ENCODE measurements at places on chromosomes 4 and X. TPM values are rescaled to one million over a fixed set of nuclear protein-coding genes. Genes with fewer than 3 reads are reported as not detected.

The KIF4A gene
- 19.1 TPM for total RNA-seq

The IL15 gene
- 0.78 TPM for total RNA-seq

The RAB39B gene
- total RNA-seq: 0.03 TPM

The ITIH6 gene
- not detected for total RNA-seq

Measured in foreskin keratinocyte (primary cell).